ENCODE measurements at places on chromosomes 6 and 20.

- DNase-seq = no peak
Observed at GRCh38 chr6:45732731-45733130, 282.9 kb downstream of the CLIC5 start.

- DNase-seq = no peak
Observed at GRCh38 chr20:24840121-24840713, 108.9 kb upstream of the CST7 start.

DNA sequence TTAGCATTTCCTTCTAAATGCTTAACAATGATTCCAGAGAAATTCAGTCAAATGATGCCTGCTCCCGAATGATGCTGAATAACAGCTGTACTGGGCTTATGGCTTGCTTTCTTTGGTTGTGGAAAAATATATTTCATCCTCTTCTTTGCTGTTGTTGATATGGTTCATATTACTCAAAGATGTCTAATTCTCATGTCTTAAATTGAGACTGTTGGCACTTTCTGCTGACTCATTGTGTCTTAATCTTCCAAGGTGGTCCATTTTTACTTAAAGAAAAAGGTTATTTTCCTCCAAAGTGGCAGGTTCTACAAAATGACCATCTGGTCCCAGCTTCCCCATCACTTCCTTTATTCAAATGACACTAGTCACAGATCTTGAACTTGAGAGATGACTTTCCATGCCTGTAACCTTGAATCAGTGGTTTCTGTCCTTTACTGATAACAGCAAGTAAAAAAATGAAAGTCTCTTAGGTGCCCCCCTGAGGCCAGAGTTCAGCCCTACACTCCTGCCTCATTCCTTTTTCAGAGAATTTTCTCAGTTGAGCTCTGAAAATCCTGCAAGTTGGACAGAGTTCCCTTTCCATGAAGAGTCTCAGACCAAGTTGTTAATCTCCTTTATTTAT lies 6.9 kb downstream of the SNAP25 start:
- DNase-seq = no peak

GRCh38 chr6:169139179-169139971 lies 114.3 kb downstream of the THBS2 start:
- no peak for DNase-seq

- DNase-seq = no peak
Observed at GRCh38 chr6:17714879-17715851, 8.4 kb upstream of the NUP153 start.

GRCh38 chr6:134240665-134241431 lies 77.1 kb downstream of the SGK1 start:
- no peak for DNase-seq

- no peak for DNase-seq
Observed at GRCh38 chr6:157047951-157048350, 270.8 kb downstream of the ARID1B start.

DNA sequence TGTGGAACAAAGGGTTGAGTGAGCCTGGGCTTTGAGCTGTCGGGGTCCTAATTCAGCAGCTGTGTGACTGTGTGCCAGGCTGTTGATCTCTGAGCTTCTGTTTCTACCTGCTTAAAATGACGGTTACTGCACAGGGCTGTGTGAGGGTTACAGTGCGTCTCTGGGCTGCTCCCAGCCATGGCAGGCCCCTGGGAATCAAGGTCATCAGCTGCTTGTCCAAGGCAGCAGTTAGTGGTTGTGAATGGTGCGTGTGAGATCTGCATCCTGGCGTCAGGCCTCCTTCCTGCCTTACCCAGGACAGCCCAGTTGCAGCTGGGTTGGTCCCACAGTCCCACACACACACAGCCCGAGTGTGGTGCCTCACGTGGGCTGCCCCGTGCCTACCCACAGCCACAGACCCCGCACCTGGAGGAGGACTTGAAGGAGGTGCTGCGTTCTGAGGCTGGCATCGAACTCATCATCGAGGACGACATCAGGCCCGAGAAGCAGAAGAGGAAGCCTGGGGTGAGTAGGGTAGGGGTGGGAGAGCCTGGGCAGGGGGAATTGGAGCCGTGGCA lies 15.6 kb downstream of the GTSF1L start:
- no peak for DNase-seq

DNA sequence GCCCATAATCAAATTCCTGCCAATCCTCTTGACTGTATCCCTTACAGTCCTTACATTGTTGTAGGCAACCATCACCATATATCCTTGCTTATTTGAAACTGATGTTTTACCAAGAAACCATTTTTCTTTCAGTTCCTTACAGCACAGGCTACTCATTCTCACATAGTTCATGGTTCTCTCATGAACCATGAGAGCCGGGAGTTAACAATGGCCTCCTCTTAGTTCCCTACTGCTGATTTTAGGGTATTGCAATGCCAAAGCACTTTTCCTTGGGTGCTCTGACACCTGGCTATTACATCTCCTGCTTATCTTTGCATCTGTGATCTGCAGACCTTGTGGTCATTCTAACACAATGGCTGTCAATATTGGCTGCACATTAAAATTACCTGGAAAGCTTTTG lies 133.4 kb downstream of the MYB start:
- no peak for DNase-seq

GRCh38 chr6:133921249-133921859 lies 31.7 kb upstream of the TBPL1 start:
- peak; percentile 86 for DNase-seq

DNA sequence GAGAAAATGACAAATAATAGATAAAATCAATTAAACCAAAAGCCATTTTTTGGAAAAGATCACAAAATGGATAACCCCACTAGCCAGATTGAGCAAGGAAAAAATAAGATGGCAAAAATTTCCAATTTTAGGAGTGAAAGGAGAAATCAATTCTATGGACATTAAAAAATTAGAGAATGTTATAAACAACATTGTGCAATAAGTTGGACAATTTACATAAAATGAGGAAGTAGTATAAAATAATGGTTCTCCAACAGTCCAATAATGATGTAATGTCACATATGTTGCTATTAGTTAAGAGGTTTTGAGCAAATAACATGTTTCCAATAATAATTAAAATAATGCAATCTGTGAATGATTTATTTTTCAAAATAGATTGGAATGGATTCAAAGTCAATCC lies 3.1 kb upstream of the SNAP91 start:
- DNase-seq = no peak

- no peak for DNase-seq
Observed at GRCh38 chr6:47439348-47439668, 38.3 kb upstream of the CD2AP start.

- DNase-seq = no peak
Observed at GRCh38 chr20:58433759-58434158, 44.7 kb downstream of the VAPB start.

DNA sequence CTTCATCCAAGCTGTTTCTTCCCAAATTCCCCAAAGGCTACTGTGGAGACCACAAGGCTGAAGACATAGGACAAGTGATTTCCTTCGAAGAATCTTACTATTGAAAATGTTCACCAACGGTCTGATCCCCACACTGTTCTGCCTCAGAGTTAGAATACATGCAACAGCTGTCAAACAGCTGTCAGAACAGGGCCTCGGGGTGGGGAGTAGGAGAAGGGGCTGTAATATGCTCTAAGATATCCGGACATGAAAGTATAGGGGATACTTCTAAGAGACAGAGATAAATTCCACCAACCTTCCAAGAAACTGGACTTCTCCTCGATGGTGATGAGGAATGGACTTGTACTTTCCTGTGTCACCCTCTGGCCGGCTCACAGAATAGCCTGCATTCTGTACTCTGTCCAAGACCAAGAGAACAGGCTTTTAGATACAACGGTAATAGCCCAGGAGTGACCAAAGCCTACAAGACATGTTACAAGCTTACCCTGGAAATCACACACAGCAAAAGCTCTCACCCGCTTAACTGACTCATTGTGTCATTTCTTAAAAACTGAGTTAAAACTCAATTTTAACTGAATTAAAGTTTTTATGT lies 69.2 kb upstream of the PTGIS start:
- no peak for DNase-seq

GRCh38 chr6:125165256-125165655 lies 11.7 kb downstream of the TPD52L1 start:
- no peak for DNase-seq

GRCh38 chr6:170038251-170038650 lies 252.6 kb downstream of the DLL1 start:
- DNase-seq = no peak

DNA sequence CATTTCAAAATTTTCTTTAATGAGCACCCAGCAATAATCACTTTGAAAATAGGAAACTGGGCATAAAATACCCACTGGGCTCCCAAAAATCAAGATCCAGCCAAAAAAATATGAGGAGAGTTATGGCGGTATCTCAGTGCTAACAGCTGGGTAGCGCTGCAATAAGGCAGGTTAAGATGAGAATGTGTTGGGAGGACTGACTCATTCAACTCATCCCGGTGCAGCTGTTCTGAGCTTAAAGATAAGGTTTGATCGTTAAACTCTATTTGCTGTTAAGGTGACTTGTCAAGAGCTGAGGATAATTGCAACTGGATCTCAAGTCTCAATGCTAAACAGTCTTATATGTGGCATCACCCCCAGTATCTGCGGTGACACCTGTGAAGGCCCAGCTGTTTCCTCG lies 507.7 kb downstream of the EPM2A start:
- no peak for DNase-seq

GRCh38 chr6:55937951-55938690 lies 62.7 kb upstream of the BMP5 start:
- DNase-seq = no peak

DNA sequence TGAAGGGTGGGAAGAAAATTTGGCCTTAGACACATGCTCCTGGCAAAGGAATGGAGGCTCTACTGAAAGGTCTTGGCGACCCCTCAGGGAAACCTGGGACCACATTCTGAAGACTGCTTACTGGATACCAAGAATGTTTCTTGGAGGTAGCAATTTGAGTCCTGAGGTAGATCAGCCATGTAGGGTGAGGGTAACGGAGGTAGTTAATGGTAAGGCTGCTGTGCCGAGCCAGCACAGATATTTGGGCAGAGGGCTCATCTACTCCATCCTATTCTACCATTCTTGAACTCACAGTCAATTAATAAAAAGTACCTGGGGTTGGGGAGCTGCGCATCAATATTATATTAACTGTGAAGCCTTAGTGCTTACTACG lies 401 bp upstream of the PHF3 start:
- DNase-seq = peak; percentile 60

DNA sequence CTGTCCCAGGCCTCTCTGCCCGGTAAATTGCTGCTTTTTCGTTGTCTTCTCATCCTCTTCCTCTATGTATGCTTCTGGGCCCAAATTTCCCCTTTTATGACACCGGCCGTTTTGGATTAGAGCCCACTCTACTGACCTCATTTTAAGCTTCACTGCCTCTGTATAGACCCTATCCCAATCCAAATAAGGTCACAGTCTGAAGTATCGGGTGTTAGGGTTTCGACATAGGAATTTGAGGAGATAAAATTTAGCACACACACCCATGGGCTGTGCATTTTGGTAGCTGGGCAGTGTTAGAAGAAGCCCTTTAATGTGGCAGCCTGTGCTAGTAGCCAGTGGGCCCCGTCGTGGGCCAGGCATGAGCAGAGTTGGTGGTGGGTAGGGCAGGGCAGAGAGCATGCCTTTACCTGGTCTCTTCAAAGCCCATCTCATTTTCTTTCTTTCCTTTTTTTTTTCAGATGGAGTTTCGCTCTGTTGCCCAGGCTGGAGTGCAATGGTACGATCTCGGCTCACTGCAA lies 27.9 kb upstream of the EZR start:
- no peak for DNase-seq

- no peak for DNase-seq
Observed at GRCh38 chr6:41536795-41537758, 9.1 kb upstream of the FOXP4 start.

Data from midbrain (tissue), 1 donor.